ENCODE measurements at places on chromosomes 3 and 15.

DNA sequence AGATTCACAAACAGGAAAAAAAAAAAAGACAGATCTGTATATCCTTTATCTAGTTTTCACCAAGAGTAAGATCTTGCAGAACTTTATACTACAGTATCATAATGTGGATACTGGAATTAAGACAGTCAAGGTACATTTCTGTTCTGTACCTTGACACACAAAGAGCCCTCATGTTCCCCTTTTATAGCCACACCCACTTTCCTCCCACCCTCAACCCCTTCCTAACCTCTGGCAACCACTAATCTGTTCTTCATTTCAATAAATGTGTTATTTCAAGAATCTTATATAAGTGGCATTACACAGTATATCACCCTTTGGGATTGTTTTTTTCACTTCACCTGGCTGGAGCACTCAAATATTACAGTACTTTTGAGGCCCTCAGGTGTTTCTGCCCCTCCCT is 3.6 kb upstream of the RAB6B start:
- peak; percentile 53 for DNase-seq

DNA sequence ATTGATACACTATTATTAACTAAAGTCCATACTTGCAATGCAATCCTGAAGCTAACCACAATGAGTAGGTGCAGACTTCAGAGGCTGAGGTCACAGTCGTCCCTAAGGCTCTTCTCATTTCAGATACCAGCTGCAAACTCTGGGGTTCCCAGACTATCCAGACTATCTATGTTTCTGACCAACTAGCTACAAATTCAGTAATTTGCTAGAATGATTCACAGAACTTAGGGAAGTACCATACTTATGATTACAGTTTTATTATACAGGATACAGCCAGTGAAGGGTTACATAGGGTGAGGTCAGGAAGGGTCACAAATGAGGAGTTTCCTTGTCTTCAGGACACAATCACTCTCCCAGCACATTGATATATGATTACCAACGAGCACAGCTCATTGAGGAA is 36.5 kb downstream of the PPM1L start:
- no peak for DNase-seq

DNA sequence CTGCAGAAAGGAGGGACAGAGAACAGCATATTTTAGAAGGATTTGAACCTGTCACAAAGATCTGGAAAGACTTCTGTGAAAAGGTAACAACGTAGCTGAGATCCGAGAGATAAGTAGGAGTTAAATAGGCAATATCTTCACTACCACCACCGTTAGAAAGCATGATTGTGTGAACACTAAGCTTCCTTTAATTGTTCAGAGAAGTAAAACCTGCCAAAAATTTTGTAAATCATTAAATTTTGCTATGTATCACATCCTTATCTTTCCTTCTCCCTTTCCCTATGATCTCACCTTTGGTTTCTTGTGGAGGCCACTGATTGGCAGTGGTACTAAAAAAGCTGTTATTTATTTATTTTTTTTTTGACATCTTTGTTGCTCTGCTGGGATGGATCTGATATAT is 346.9 kb downstream of the NLGN1 start:
- no peak for DNase-seq

- no peak for DNase-seq
Measured at GRCh38 chr15:91922646-91923547, 69.4 kb downstream of the SLCO3A1 start.

DNA sequence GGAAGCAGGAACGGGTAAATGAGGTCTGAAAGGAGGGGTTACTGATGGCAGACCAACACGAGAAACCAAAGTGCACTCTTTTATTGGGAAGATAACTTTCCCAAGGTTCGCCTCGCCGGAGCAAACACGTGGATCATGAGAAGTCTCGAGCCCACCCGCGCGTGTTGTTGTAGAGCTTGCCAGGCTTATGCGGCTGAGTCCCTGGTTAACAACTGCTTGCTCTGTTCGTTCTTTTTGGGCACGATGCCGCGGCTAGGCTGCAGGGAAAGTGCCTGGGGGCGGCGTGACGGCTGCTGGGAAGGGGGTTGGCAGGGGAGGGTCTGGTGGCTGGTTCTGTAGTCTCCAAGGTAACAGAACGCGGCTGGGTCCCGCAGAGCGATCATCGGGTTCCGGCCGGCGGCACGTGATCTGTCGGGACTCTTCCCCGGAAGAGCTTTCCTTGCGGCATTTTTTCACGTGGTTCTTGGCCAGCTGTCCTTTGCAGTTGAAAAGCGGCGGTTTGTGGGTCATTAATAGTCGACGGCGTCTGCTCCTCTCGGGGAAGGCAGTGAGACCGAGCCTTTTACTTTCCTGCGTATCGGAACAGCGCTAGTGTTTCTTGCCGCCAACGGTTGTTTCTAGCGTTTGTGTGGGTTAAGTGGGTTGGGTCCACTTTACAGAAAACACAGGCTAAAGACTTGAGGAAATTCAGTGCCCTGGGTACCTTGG is 1.5 kb downstream of the MGA start:
- DNase-seq, result peak; percentile 95

DNA sequence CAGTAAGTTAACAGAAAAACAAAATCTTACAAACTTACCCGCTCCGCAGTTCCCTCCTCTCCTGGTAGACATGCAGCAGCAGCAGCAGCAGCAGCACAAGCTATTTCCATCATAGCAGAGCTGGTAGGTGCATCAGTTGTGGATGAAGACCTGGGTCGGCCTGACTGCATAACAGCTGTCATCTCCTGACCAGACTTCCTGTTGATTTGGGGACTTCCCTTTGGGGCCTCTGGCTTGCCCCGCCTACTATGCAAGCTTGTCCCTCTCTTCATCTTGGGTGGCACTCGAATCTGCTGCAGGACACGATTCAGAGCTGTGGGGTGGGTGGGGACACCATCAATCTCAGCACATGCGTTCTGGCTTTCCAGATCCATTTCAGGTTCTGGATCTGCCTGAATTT is 65.7 kb downstream of the TMCC1 start:
- DNase-seq, result peak; percentile 73

DNA sequence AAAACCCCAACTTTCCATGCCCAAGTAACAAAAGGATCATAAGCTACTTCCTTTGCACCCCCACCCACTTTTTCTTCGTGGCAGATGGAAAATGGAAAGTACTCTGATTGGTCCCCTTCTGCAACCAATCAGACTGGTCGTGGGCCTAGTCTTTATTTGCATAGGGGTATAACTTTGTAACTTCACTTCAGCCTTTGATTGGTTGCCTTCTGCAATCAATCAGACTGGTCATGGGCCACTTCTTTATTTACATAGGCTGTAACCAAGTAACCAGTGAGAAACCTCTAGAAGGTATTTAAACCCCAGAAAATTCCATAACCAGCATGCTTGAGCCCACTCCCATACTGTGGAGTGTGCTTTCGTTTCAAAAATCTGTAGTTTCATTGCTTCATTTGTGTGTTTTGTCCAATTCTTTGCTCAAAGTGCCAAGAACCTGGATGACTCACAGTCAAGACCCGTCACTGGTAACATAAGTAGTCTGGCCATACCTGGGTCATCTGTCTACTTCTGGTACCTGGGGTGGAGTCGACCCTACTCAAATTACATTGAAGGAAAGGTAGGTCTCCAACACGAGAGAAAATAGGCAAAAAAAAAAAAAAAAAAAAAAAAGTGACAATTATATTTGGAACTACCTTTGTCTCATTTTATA is 41.9 kb downstream of the CMTM8 start:
- DNase-seq, result no peak

DNA sequence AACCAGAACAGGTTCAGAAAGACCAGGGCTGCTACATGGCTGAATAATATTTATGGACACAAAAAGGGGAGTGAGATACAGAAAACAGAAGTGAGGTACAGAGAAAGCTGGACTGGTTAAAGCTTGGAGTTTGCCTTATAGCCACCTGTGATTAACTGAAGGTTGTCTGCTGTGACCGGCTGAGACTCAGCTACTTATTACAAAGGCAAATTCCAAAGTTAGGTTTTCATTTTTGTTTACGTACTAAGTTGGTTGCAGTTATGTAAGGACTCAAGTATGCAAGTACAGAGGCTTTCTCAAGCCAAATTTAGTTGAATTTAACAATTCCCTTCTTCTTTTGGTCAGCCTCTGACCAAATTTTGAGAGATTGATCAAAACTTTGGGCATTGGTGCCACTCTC is 264.6 kb downstream of the THSD4 start:
- no peak for DNase-seq

GRCh38 chr3:178189854-178190253 is 346.4 kb upstream of the KCNMB2 start:
- DNase-seq, result no peak

DNA sequence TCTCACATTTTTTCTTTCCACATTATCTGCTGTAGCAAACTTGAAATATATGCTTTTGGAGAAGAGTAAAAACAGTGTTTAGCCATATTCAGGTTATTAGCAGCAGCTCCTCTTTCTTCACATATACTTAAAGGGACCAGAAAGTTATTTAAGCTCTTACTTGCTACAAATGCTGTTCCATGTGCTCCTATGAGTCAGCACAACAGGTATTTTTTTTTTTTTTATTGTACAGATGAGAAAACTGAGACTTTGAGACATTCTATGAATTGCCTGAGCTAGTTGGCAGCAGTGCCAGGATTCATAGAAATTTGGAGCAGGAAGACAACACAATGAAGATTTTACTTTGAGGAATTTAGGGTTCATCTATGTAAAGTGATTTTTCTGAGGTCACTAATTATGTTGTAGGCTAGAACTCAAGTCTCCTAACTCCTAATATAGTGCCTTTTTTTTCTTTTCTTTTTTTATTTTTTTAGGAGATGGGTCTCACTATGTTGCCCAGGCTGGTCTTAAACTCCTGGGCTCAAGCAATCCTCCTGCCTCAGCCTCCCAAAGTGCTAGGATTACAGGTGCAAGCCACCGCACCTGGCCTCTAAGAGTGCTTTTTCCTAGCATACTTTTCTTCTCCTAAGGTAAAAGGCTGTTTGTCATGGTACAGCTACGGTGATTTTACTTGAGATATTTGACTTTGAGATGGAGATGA is 23.6 kb downstream of the SETD5 start:
- no peak for DNase-seq

DNA sequence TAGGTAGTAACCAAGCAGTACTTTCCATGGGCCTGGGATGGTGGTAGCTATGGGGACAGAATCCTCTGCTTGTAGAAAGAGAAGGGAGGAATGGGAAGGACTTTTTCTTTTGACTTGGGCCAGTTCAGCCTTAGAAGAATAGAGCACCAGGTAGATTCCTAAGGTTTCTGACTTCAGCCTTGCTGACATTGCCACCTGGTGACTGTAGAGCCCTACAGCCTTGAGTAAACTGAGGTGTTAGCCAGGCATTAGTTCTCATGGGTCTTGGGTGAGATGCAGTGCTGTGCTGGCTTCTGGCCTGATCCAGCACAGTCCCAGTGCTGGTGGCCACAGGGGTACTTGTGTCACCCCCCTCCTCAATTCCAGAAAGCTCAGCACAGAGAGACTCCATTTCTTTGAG is 171.1 kb downstream of the ZBBX start:
- no peak for DNase-seq

GRCh38 chr3:142656575-142656974 is 60.4 kb downstream of the PLS1 start:
- peak; percentile 22 for DNase-seq

DNA sequence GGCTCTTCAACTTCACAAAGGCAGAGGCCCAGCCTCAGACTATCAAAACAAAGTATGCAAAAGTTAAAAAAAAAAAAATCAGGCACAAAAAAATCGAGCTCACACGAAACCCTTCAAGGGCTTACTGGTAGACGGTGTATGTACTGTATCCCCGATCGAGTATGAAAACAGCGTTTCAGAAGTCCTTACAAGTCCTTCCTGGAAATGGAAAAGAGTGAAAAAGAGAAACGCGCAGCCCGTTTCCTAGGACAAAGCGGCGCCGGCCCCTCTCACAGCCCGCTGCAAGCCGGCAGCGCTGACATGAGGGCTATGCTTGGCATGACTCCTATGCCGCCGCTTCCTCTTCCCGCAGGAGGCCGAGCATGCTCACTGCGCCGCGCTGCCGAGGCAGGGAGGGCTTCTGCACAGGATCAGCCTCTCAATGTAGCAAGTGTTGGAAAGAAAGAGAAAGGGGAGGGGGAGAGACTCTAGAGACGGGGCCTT is at the start of gene VGLL4:
Gene VGLL4, minus strand, starts transcription at position 311 of the 483 bp plus-strand sequence. CDS start 397 bp downstream, outside the sequence.
- peak; percentile 95 for DNase-seq

DNA sequence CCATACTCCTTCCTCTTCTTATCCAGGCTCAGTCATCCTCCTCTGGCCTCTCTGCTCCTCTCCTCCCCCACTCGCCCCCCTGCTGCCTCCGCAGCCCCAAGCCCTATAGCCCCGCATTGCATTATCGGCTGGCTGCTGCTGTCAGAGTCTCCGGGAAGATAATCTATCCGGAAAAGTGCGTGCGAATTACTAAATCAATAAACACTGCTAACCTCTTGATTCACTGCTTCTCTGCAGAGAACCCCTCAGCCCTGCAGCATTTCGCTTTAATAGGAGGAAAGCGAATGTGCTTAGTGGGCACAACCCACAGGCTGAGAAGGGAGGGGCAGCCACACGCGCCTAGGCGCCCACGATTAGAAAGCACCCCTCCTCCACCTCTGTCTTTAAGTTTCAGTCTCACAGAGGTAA is 167.6 kb downstream of the ABHD5 start:
- DNase-seq, result no peak

DNA sequence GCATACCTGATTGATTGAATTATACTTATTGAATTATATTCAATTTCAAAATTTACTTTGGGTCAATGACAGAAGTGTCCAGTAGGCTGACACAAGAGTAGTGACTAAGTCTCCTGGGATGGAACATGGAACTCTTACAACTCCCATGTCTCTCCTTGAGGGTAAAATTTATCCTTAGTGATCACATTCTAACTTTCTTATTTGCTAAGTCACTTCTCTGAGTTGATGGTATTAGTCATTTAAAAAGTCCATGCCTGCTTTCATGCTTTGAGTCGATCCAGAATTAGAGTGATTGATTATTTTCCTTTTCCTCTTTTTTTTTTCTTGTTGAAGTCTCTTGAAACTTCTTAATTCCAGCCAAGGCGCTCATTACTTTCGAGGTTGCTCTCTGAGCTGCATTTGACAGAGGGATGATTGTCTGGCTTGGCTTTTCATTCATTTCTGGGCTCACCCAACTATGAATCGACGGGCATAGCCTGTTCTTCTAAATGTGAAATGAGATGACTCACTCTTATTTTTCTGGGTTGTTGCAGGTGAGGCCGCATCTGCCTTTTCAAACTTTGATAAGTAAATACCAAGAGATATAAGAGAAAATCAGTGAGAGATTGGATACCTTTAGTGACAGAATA is 34.9 kb downstream of the LRRC3B start:
- DNase-seq, result no peak

DNA sequence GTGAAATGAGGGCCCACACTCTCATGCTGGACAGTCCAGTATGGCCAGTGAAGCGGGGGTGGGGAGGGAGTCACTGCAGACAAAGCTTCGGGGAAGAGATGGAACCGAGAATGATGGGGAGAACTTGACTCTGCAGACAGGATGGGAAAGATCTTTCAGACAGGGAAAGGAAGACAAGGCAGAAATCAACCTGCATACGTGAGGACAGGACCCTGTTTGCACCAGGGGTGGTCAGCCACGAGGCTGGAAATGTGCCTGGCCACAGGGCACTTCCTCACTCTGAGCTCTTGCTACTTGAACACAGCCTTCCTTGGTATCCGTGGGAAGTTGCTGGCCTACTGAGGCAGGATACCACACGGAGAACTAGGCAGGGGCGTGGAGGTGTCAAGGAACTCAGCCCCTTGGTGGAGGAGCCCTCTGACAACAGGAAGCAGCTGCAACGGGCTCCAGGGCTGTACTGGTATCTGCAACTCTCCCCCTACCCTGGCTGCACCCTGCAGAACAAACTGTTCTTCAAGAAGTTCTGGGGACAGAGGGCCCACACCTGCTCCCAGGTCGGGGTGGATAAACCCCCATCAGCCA is 9.3 kb upstream of the SRP14 start:
- DNase-seq, result peak; percentile 74

- DNase-seq, result no peak
Measured at GRCh38 chr3:187286467-187287059, 5.0 kb downstream of the MASP1 start.

Measured in hematopoietic multipotent progenitor cell treated with erythropoietin and hydrocortisone succinate and interleukin-3 and kit ligand, for 4 days (in vitro differentiated cells).